ENCODE measurements at places on chromosomes 11 and 22.
A peak's percentile ranks its signal among the peaks of the same experiment; 100 is the strongest.

DNA sequence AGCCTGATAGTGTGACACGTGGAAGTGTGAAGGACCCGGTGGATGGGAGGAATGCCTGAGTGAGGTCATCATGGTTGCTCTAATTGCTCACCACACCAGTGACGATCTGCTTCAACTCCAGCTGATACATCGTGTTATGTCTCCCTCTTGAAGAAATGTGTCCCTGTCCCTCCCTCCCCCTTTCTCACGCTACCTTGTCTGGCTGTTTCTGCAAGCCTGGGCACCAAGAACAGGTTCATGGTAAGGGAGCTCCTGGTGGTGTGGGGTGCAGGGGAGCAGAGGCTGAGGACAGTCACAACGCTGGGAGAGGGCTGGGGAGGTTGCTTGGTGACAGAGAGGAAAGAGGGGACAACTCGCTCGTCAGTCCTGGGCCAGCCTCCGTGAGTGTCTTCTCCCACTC, 413.4 kb downstream of the SOX6 start:
- no peak for ATAC-seq

GRCh38 chr11:59271811-59272327, 59.1 kb upstream of the MPEG1 start:
- ATAC-seq, result no peak

DNA sequence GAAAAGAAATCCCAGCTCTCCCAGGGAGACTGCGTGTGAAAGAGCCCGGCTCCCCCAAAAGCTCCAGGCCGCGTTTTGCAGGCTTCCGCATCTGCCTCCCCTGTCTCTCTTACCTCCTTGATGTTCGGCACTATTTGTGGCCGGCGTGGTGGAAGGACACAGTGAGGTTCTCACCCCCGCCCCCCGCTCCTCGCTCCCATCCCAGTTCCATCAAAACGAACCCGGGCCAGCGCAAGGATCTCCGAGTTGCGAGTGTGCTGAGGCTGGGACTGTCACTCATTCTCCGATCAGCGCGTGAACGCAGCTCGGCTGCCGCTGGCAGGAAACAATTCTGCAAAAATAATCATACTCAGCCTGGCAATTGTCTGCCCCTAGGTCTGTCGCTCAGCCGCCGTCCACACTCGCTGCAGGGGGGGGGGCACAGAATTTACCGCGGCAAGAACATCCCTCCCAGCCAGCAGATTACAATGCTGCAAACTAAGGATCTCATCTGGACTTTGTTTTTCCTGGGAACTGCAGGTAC, at the start of gene NCAM1:
NCAM1 (plus strand) TSS at position 275 of the 523 bp plus-strand sequence.
- peak; percentile 17 for ATAC-seq

DNA sequence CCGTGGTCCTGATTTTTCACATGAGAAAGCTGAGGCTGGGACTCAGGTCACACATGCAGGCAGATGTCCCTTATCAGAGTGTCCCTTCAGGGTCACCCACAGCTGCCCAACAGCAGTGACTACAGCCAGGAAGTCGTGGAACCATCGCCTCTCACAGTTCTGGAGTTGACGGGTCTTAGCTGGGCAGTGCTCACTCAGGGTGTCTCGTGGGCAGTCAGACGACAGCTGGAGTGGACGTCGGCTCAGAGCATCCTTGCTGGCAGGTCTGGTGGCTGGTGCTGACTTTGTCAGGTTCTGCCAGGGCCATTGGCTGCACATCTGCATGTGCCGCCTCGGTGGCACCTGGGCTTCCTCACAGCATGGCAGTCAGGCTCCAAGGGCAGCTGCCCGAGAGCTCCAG, 35.6 kb upstream of the TH start:
- no peak for ATAC-seq

- no peak for ATAC-seq
Measured at GRCh38 chr22:50672041-50672440, 582 bp upstream of the SHANK3 start.

- ATAC-seq, result no peak
Measured at GRCh38 chr22:43975041-43975440, 19.8 kb downstream of the SAMM50 start.

DNA sequence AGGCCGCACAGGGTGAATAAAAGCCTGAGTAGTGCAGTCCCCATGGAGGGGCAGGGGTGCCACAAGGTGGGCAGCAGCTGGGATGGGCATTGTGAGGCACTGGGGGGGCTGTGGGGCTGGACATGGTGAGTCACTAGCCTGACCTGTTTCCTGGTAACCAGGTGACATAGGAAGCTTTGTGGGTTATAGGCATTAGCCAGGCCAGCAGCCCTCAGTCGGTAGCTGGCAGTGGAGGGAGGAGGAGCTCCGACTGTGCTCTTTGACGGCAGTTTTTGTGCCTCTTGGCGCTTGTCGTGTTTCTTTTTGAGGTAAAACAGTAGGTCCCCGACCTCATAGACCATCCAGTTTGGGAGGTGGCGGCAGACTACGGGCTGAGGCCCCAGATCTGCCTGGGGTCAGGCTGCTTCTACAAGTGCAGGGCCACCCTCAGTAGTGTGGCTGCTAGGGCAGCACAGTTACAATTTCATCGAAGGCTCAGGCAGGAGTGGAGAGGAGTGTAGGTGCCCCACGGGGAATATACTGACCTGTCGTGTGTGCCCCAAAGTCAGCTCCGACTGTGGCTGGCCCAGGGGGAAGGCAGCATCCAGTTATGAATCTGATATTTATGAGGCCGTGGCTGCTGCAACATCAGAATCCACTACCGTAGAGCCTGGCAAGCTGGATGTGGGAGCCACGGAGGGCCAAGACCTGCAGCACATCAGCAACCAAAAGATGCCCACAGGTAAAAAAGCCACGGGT, 107.7 kb downstream of the CRYBB2 start:
- ATAC-seq, result no peak

DNA sequence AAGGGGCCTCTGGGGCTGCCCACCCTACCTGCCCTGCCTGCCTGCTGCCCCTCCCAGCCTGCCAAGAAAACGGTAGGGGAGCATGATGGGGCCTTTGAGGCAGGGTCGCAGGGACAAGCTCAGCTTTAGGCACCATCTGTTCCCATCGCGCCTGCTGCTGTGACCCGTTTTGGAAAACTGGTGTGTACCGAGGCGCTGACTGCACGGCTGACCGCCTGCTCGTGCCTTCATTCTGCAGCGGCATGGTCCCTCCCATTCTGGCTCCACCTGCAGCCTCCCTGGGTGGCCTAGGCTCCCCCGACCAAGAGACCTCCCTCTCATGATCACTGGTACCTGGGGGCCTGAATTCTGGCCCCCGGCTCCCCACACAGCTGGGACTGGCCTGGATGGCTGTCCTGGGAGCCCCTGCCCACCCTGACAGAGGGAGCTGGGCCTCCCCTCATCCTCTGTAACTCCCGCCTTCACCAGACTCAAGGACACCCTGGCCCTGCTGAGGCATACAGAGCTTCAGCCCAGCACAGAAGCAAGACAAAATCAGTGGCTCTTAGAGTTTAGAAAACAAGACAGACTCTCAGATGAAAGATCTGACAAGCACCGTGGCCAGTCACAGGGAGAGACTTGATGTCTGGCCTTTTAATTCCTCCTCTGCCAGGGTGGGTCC, 6.5 kb upstream of the MYRF start:
- ATAC-seq, result no peak
